ENCODE measurements at places on chromosomes 11 and 22.

DNA sequence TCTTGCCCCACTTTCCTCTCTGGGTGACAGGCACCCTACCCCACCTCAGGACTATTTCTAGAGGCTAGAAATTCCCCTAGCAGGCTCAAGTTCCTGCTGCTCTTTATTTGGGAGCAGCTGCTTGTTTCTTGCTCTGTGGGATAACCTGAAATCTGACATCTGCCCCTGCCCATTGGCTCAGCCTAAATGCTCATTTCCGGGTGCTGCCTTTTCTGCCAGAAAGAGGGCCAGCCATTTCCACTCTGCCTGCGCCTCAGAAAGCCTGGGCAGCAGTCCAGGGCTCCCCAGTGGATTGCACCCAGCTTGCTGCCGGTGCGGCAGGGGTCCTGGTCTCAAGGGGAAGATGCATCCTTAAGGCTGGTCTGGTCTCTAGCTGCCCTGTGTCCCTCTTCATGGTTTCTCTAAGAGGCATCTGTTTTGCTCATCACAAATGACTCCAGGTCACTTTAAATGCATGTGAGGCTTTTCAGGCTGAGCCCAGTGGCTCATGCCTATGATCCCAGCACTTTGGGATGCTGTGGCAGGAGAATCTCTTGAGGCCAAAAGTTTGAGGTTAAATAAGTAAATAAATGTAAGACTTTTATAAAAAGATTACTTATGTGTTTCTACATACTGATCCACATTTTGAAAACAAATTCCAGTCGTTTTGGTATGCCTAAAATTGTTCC lies 10.3 kb upstream of the PNPLA5 start:
- no peak for DNase-seq

DNA sequence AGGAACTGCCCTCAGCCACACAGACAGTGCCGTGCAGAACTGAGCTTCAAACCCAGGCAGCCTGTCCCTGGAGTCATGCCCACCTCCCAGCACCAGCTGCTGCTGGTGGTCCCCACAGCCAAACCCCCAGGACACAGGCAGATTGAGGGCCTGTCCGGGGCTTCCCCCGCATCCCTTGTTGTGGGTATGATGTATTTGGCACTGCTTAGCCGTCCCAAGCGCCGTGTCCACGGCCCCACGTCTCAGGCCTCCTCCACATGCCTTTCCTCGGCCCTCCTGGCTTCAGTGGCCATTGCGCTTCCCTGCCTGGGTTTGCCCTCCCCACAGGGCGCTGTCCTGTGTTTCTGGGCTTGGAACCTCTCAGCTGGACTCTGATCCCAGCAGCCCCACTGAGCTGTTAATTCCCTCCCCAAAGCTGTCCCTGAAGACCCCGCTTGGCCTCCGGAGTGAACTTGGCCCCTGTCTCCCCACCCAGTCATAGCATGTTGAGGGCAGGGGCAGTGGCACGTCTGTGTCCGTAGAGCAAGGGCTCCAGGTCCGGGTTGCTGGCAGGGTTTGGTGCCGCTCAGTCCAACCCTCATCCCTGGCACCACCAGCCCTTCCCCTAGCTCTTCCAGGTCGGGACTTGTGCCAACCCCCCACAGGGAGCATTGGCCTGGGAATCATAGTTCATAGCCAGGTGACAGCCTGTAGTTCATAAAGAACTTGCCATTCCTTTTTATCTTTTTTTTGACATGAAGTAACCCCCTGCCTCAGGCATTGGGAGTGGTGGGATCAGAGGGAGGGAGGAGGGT lies 34.5 kb upstream of the TEF start:
- no peak for DNase-seq

GRCh38 chr11:81857386-81857785 lies 876.3 kb downstream of the FAM181B start:
- no peak for DNase-seq

- no peak for DNase-seq
These were observed 150.8 kb downstream of the SHANK2 start for GRCh38 chr11:71101606-71102005.

GRCh38 chr11:26896719-26897118 lies 97.2 kb upstream of the FIBIN start:
- DNase-seq = no peak

- peak; percentile 17 for DNase-seq
These were observed 59.0 kb downstream of the ZC3H12C start for GRCh38 chr11:110152199-110152598.

DNA sequence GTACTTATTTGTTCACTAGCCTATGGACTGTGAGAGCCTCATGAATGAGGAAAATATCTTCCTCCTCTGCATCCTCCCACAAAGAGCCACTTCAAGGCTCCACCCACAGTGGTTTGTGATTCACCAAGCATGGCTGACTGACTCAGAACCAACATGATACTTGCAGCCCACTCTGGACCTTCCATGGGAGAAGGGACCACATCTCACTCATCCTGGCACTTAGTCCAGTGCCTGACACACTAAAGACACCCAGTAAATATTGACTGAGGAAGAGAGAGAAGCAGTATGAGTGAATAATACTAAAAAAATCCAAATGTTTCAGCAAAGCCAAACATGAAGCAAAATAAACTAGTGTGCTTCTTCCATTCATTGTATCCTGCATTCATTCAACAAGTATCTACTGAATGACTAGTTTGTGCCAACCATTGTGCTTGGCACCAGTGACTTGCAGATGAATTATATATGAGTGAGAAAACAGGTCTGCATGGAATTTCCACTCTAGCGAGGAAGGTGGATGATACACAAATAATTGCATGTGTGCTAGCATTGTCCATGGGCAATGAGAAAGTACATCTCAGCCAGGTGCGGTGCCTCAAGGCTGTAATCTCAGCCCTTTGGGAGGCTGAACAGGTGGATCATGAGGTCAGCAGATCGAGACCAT lies 54.9 kb upstream of the BLID start:
- no peak for DNase-seq

GRCh38 chr22:32991353-32992101 lies 66.7 kb downstream of the SYN3 start:
- DNase-seq = no peak

GRCh38 chr11:78432058-78432515 lies 14.5 kb upstream of the GAB2 start:
- DNase-seq = peak; percentile 52

GRCh38 chr11:65290448-65291165 lies 24.1 kb upstream of the CDC42EP2 start:
- no peak for DNase-seq

GRCh38 chr11:8281266-8281665 lies 17.6 kb upstream of the LMO1 start:
- peak; percentile 0 for DNase-seq

- peak; percentile 1 for DNase-seq
These were observed 5.3 kb downstream of the TNNT3 start for GRCh38 chr11:1924646-1925372.

DNA sequence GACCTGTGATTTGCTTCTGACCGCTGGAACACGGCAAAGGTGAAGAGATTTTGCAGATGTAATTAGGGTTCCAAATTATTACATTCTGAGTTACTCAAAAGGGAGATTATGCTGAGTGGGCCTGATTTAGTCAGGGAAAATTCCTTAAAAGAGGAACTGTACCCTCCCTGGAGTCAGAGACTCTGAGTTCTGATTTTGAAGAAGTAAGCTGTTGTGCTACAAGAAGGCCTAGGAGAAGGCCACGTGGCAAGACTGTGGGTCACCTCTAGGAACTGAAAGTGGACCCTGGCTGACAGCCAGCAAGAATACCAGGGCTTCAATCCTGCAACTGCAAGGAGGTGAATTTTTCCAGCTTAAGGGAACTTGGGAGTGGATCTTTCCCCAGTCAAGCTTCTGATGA lies 45.3 kb downstream of the CHRDL2 start:
- DNase-seq = no peak

DNA sequence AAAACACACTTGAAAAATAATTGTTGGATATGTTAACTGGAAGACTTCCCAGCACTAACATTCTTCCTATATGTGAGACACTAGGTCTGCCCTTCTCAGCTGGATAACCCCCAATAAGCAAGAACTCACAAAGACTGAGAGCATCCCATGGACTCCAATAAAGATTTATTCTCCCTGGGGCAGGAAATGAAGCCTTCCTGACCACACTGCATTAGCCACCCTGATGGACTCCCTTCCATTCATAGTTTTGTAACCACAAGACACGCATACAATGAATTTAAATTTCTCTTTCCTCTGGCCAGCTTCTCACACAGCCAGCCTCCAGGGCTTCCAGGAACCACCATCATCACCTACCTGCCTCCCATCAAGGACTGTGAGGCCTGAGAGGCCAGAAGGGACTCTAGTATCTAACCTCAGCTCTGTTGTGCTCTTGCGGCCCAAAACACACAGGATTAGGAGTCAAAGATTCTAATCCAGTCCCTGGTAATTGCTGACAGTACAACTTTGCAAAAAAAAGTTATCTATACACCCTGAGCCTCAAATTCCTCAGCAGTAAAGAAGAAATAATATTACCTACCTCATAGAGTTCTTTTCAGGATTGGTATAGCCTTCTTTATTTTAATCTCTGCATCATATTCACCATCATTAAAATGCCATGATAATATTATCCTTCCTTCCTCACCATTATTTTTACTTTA lies 45.6 kb upstream of the GDPD4 start:
- no peak for DNase-seq

DNA sequence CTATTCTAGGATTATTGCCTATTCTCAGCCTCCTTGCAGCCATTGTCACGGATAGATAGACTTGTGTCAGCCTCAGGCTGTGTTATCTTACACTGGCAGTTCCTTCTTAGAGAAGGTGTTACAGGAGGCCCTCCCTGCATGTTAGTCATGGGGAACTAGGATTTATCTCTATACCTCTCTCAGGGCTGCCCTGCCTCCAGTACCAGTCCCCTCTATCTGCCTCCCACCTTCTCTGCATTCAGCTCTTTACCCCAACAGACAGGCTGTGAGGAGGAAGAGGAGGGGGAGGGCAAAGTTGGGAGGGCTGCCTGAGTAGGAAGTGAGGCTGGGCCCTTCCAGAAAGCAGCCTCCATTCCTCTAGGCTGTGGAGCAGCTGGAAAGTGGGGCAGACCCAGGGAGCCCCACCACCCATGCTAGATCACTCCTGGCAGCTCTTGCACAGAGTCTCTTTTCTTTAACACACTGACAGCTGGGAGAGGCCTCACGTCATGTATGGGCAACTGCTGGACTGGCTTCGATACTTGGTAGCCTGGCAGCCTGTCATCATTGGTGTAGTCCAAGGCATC lies 2.9 kb upstream of the IL18BP start:
- DNase-seq = no peak

- no peak for DNase-seq
These were observed 154.3 kb downstream of the CACNA1I start for GRCh38 chr22:39724857-39725256.

- DNase-seq = no peak
These were observed 13.5 kb downstream of the CD59 start for GRCh38 chr11:33722590-33723234.

GRCh38 chr11:19800714-19801519 lies 88.3 kb downstream of the NAV2 start:
- DNase-seq = no peak

DNA sequence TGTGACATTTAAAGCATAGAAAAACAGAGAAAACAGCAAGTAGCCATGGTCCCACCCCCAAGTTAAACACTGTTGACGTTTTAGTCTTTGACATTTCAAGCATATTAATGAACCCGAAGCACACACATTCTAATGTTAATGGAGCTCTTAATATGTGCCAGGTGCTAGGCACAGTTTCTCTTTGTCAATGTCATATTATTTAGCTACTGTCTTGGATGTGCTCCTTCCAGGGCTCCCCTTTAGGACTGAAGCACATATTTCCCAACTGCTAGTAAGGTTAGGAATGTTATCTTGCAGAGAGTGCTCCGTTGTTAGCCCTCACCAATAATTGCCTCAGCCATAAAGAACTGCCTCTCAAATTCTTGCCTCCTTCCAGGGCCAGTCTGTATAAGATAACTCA lies 716.6 kb upstream of the TENM4 start:
- no peak for DNase-seq

- peak; percentile 33 for DNase-seq
These were observed 758 bp downstream of the LDLRAD3 start for GRCh38 chr11:35944503-35945136.

DNA sequence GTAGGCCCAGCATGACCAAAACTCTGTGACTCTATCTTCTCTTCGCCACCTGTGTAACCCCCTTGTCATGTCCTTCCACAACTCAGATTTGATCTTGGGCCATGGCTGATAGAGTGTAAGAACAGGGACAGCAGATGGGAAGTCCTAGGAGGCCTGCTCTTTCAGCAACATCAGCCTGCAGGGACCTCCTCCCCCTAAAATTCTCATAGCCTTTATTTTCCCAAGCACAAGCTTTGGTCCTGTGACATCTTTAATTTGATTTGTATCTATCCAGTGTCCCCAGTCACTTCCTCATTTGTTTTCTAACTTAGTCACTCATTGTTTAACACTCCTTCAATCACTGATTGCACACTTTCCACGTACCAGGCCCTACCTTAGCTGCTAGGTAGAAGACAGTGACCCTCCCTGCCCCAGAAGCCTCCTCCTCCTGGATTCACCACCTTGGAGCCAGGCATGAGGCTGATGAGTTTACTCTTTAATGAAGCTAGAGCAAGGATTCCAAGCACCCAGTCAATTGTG lies 5.3 kb downstream of the UBQLN3 start:
- no peak for DNase-seq

GRCh38 chr22:42169055-42169469 lies 38.5 kb upstream of the CYP2D6 start:
- DNase-seq = peak; percentile 89

DNA sequence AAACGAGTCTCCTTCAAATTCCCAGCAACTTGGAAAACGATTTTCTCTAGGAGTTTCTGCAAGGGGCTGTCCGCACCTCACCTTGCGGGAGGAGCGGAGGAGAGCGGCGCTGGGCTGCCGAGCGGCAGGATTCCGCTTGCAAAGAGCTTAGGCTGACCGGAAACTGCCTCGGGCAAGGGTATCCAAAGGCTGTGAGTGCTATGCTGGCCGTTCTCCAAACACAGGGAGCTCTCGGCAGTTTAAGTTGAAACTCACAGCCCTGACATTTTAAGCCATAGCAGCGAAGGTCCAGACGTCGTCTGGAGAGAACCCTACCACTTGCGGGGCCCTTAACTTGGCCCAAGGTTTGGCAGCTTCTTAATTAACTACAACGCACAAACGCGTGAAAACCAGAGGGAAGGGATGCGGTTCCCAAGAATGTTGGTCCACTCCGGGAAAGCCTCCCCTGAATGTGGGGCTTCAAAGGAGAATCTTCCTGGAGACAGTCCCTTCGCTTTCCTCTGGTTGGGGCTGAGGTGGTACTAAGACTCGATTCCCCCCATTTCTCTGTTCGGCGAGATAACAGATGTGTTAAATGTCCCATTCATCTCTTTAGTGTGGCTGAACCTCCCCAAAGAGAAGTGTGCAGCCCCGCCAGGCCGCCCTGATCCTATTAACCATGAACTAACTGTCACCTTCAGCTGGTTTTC lies 1.1 kb upstream of the DBX1 start:
- DNase-seq = peak; percentile 68

- no peak for DNase-seq
These were observed 88.9 kb upstream of the IGLL5 start for GRCh38 chr22:22798716-22799115.

GRCh38 chr11:17548444-17548843 lies 1.4 kb downstream of the OTOG start:
- peak; percentile 63 for DNase-seq

DNA sequence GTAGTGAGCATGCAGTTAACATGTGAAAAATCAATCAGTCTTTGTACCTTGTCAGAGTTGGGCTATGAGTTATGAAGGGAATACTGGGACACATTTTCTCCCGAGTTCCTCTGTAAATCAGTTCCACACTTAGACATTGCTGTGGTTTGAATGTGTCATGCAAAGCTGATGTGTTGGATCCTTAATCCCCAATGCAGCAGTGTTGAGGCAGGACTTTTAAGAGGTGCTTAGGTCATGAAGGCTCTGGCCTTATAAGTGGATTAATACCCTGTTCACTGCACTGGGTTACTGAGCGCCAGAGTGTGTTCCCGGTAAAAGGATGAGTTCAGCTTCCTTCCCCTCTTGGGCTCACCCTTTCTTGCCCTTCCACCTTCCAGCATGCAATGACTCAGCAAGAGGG lies 742.1 kb upstream of the TENM4 start:
- DNase-seq = no peak
